ENCODE measurements at places on chromosomes 5 and 9.

DNA sequence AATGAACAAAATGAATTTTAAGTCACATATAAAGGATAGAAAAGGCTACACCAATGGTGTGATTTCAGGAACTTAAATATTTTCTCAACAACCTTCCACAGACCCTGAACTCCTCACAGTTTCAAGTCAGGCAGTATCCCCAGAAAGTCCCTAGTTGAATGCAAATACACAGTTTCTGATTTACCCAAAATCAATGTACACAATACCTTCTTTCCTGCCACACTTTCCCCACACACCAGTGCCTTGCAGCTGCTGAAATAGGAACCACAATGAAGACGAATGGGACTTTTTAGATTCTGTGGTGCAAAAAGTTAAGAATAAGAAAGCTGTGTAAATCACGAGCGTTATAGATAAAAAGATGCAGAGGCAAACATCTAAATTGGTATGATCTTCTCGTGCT, 552.4 kb upstream of the MEF2C start:
- DNase-seq, result no peak

- no peak for DNase-seq
Measured at GRCh38 chr5:142125963-142126362, 17.4 kb downstream of the NDFIP1 start.

- DNase-seq, result no peak
Measured at GRCh38 chr9:25658571-25658970, 19.7 kb downstream of the TUSC1 start.

- DNase-seq, result no peak
Measured at GRCh38 chr9:121952611-121953010, 140.5 kb downstream of the TTLL11 start.

GRCh38 chr9:2018764-2019558, 3.8 kb downstream of the SMARCA2 start:
- DNase-seq, result no peak

DNA sequence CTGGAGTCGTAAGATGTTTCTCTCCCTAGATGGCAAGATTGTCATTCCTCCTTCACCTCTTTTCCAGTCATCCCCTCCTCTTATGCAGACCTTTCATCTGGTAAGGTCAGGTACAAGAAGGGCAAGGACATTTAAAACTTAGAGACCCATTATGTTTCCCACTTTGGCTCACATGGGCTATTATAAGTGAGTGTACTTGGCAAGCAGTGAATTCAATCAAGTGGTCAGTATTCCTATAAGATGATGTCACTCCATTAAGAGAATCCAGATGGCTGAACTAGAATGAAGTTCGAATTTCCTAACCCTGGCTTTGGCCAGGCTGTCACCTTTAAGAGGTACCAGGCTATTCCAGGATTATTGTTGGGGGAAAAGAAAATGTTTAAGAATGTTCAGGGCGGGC, 32.2 kb downstream of the ZNF131 start:
- DNase-seq, result no peak

All from lower leg skin (tissue), 4 donors.